ENCODE measurements at places on chromosomes 6 and 20.

DNA sequence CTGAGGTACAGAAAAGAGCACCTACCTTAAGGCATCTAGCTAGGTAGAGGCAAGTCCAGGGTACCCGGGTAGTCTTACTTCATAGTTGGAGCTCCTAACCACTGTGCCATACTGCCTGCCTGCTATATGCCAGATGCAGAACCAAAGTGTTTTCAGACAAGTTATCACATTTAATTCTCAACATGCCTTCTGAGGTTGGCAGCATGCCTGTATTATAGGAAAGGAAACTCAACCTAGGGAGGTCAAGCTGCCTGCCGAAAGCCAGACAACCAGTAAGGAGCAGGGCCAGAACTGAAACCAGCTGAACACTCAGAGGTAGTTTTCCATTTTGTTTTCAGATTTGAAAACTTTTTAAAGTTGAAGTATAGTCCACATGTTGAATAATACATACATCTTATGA is 5.4 kb downstream of the CTNNBL1 start:
- no peak for DNase-seq

- DNase-seq = no peak
These were observed 442.2 kb upstream of the MAN1A1 start for GRCh38 chr6:119791736-119792135.

DNA sequence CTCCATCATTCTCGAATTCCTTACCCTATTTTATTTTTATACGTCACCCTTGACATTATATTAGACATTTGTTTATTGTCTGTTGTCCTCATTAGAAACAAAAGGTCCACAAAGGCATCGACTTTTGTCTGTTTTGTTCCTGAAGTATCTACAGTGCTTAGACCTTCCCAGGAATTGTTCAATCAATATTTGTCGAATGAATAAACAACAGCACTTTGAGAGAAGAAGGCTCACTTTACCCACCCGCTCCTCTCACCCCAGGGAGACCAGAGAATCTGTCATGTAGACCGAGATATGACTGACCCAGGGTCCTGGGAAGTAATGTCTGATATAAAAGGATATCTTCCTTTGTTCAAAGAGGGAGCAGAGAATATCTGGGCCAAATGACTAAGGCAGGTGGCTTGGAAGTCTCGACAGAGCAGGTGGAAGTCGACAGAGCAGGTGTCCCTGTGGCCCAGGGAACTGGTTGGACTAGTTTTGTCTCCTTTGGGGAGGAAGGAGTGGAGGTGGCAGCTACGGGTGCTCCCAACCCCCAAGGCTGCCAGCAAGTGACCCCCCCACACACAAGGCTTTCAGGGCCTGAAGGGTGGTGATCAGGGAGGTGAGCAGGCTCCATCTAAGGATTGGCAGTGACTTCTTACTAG is 14.8 kb upstream of the CHMP4B start:
- DNase-seq = no peak

- DNase-seq = no peak
These were observed 10.1 kb downstream of the ISM1 start for GRCh38 chr20:13231031-13231752.

- DNase-seq = no peak
These were observed 14.8 kb downstream of the FAXC start for GRCh38 chr6:99334526-99335127.

DNA sequence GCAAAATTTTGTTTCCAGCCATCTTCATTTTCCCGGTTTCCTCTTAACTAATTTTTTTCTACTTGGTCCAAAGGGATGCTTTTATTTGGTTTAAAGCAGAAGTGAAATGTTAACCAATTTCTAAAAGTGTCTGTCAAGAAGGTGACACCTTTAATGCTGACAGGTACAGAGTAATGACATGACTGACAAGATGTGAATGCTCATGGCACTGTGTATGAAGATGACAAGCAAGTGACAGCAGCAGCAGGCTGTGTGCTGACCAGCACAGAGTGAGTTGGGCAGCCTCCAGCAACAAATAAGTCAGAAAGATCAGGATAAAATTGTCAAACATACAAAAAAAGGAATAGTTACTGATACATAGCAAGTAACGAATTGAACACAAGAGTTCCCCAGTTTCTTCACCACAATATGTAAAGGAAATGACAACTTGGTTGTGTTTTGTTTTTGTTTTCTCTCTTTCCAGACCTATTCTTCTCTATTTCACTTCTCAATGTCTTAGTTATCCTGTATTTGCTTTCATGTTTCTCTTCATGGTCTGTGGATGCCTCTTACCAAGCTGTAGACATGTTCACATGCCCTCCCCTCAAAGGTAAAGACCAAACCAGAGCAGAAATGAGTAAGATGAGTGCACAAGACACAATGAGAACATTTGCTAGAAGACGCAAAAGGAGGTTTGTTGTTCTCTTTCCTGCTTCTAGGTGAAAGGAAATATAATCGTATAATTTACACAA is 174.9 kb downstream of the FRK start:
- no peak for DNase-seq
